Kasumi-1 (cell line): ENCODE measurements at places on chromosomes 2 and 18.

DNA sequence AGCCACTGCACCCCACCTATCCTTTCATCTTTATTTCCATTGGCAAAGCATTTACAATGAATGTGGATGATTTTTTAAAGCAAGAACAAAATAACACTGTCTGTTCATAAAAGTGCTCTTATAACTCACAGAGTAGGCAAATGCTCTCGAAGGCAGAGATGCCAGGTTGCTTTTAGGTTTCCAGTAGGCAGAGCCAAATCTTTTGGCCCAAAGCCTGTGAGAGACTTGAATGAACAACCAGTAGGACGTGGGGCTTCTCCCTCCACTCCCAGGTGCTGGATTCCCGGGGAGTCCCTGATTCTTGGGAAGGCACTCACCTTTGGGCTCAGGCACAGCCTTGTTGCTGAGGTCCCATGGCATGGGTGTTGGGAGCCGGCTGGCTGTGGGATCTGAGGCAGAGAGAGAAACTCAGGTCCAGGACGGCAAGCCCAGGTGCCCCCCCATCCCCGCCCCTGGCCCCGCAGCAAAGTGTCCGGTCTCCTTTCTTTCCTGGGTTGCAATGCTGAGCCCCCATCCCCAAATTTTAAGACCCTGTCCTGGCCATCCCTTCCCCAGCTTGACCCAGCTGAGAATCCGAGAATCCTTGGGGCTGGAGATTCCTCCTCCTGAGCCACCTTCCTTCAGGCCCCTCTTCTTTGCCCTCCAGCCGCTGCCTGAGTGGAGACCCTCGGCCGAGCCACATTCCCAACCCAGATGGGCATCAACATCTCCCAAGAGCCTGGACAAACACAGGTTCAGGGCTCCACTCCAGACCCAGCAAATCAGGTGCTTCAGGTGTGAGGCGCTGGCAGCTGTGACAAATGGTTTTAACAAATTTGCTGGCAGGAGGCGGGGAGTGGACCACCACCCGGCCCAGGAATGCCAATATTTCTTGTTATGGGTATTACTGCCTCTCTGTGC lies 5.8 kb downstream of the NEURL3 start:
- no peak for DNase-seq

- no peak for DNase-seq
These were observed 106.7 kb downstream of the GBX2 start for GRCh38 chr2:236061497-236061896.

DNA sequence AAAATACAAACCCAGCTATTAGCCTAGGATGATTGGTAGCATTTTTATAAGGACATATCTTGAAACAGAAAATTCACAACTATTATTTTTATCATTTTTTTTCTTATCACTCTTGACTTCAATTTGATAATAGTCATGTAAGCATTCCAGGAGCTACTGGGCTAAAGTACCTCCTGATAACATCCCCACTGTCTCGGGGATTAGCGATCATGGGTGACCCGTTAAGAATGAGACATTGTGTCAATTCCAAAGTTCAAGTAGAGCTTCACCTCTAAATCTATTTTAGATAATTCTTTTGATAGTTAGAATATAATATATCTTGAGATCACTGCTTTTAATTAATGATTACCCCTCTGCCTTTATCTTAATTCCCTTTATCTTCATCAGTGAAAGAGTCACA lies 1204.5 kb upstream of the CHAC2 start:
- DNase-seq: no peak

- no peak for DNase-seq
These were observed 82.4 kb downstream of the DTNB start for GRCh38 chr2:25590921-25591505.

GRCh38 chr18:76432970-76433767 lies 61.9 kb downstream of the ZNF516 start:
- DNase-seq: no peak

- DNase-seq: no peak
These were observed 512.4 kb upstream of the ID2 start for GRCh38 chr2:8169443-8169842.

- DNase-seq: no peak
These were observed 36.4 kb downstream of the CTIF start for GRCh38 chr18:48575301-48575657.

GRCh38 chr18:66819235-66819634 lies 215.3 kb upstream of the CDH19 start:
- peak; percentile 18 for DNase-seq
